ENCODE measurements at places on chromosomes 7 and 10.

DNA sequence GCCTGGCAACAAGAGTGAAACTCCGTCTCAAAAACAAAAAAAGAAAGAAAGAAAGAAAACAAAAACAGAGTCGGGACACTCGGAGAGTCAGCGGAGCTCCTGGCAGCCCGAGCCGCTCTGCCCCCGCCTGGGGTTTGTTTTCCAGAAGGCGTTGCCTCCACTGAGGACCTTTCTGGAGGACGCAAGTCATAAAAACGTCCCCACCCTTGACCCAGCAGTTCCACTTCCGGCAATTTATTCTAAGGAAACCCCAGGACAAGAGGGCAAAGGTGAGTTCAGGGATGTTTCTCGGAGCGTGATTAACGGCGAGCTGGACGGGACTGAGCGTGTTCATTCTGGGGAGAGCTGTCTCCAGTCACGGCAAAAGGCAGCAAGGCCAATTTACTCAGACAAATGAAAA, 27.0 kb upstream of the SUN1 start:
- no peak for DNase-seq

DNA sequence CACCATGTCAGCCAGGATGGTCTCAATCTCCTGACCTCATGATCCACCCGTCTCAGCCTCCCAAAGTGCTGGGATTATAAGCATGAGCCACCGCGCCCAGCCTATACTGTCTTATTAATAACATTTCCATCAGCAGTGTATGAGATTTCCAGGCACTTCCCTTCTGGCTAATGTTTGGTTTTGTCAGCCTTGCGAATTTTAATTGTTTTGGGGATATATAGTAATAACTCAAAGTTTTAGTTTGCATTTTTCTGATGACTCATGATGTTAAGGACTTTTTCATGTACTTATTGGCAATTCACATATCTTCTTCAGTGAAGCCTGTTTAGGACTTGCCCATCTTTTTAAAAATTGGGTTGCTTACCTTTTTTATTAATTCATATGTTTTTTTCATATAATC, 76.0 kb downstream of the TMEM270 start:
- no peak for DNase-seq

- DNase-seq: no peak
These were observed 277.4 kb downstream of the PLXDC2 start for GRCh38 chr10:20093600-20093999.

DNA sequence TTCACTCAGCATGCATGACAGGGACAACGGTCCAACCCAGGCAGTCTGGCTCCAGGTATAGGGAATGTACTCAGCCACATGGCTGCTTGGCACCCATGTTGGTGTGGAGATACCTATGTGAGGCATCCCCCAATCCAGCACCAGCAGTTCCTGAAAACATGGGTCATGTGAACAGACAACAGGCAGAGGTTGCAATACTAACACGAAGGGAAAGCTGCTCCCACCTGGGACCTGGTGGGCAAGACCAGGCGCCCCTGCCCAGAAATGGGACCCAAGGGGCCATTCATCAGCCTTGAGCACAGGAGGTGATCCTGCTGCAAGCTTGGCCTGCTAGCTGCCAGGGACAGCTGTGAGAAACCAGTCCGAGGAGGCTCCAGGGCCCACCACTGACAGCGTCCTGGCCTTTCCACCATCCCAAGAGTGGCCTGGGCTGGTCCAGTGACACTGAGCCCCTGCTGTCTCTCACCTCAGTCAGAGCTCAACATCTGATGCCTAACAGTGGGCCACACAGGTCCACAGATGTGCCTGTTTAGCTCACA, 142.3 kb downstream of the ARHGAP22 start:
- DNase-seq: no peak

GRCh38 chr7:157279741-157280215, 57.0 kb upstream of the DNAJB6 start:
- no peak for DNase-seq

DNA sequence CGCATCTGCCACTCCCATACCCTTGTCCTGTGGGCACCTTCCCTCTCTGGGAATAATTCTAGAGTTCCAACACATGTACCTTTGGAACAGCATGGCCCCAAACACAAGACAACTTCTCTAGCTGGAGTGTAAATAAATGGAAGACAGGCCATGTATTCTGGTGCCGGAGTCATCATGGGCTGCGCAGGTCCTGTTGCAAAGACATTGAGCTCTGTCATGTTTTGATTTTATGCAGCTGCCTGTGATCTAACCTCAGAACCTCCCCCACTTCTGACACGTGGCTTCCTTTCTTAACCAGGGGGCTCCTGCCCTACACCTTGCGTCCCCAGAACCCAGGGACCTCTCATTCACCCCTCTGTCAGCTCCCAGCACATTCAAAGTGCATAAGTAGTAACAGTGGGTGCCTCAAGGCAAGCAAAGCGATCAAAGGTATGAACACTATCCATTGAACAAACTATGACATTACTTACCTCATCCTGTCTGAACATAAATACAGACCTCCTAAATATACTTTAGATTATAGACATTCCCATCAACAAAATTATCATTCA, 219.9 kb downstream of the FGFR2 start:
- DNase-seq: no peak

DNA sequence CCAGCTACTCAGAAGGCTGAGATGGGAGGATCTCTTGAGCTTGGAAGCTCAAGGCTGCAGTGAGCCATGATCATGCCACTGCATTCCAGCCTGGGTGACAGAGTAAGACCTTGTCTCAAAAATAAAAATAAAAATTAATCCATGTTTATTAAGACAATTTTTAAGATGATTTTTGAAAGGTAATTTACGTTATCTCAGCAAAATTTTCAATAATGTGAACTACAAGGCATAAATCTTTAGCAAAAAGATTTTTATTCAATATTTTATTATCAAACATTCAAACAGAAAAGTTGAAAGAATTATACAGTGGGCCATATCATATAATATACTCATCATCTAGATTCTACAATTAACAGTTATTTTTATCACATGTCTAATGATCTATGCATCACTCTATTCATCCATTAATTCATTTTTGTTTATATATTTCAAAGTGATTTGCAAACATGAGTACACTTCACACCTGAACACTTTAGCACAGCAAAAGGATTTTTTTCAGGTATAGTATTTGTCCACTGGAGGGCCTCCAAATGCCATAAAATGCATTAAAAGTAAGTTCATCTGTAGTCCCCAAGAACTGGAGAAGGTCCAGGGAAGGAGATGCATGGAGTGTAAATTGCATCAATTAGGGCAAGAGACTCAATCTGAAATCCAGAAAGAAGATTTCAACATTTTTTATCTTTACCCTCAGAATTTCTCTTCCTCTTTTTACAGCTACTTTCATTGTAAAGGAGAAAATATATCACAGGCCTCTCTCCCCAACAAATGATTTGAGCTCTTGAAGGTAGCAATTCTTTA, 38.6 kb upstream of the RSBN1L start:
- peak; percentile 14 for DNase-seq

- DNase-seq: no peak
These were observed 61.9 kb downstream of the FOXL3 start for GRCh38 chr7:351681-352480.

DNA sequence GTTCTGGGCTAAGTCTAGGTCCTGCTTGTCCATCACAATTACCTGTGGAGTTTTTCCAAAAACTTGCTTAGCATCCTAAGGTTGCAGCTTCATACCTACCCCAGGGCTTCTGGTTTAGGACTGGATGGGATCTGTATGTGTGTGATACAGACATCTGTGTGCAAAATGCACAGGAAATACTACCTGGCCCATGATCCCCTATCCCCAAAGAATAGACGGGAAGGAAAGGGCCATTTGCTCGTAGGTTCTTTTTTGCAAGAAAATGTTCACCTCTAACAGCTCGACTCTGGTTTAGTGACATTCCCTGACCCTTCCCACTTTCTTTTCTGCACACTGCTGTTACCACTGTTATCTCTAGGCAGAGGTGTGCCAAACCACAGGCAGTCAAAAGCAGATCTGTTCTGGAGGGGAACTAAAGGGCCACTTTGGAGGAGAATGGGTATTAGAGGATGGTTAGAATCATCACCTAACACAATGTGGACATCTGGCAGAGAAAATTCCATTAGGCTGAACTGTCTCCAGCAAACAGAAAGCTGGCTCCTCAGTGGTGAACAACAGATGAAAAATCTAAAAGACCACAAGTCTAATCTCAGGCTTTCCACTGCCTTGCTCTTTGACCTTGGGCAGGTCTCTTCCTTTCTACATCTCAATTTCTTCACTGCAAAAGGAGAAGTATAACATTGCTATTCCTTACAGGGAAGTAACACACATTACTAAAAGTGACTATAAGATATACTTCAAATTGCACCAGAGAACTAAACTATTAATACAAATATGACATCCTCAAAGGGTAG, 107.4 kb downstream of the UBE2H start:
- no peak for DNase-seq

DNA sequence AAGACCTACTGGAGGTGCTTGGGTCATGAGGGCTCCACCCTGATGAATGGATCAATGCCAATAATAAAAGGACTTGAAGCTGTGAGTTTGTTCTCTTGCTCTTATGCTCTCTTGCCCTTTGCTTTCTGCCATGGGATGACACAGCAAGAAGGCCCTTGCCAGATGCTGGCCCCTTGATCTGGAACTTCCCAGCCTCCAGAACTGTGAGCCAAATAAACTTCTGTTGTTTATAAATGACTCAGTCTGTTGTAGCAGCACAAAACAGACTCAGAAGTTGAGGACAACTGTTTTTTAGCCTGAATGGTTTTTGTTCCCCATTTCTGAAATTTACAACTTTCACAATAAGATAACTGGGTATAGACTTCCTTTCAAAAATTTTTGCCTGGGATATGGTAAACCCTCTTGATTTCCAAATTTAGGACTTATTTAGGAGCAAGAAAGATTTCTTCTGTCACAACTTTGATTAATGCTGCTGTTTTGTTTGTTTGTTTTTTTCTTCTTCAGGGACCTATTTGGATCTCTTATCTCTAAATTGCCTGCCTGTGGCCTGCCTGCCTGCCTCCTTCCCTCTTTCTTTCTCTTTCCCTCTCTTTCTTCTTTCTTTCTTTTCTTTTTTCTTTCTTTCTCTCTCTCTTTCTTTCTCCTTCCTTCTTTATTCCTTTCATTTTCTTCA, 12.1 kb downstream of the ENTPD1 start:
- no peak for DNase-seq
